Omental fat pad (tissue), 4 donors: ENCODE measurements at places on chromosomes 7 and 10. TPM values are rescaled to one million over a fixed set of nuclear protein-coding genes. Genes with fewer than 3 reads are reported as not detected.

DNA sequence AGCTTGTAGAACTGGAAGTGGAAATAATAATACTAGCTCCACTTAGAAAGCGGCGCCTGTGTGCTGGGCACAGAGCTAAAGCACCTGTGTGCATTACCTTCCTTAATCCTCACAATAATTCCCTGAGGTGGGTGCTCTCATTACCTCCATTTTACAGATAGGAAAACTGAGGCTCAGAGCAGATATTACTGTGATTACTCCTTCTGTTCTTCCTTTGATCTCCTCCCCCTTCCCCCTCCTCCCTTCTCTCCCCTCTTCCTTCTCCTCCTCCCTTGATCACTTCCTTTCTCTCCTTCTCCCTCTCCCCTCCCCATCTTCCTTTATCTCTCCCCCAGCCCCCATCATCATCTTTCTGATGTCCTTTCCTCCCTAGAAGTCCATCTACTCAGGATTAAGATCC lies 55.0 kb downstream of the C10orf105 start:
- DNase-seq: no peak

The MSMB gene
- not detected for total RNA-seq

GRCh38 chr7:115094163-115094562 lies 172.3 kb downstream of the MDFIC start:
- DNase-seq: no peak

GRCh38 chr10:113021268-113022040 lies 71.4 kb downstream of the TCF7L2 start:
- DNase-seq: no peak

The LRCH4 gene
- total RNA-seq: 51.8 TPM

DNA sequence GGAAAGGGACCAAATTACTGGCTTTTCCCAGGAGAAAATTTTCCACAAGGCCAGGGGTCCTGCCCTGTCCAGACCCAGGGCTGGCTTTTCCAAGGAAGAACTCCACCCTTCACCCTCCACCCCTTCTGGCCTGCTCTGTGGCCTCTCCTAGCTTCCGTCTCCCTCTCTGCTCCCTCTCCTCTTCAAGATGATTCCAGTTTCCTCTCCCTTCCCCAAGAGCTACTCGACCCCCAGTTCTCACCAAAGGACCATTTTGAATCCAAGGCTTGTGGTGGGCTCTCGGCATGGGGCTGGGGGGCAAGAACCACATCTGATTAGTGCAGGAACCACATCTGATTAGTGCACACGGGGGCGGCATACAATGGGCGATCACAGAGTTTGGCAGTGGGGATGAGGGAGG lies 7.7 kb downstream of the CHAT start:
- DNase-seq: no peak

GRCh38 chr7:54827734-54828133 lies 68.7 kb upstream of the SEC61G start:
- no peak for DNase-seq

DNA sequence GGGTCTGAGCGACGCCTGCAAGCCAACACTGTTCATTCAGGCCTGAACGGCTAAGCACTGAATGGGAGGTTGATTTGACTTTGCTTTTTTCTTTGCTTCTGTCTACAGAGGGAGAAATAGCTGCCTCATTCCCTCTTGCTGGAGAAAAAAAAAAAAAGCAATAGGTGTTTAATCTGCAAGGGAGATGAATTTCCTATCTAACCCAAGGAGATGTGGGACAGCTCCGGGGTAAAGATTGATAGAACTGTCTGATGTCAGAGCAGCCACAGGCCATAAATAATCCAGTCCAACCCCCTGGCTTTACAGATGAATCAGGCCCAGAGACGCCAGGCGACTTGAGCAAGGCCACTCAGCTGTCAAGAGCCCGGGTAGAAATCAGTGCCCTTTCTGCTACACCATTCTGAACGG lies 168.0 kb downstream of the ARHGAP12 start:
- no peak for DNase-seq

The KLF14 gene
- 1.0 TPM for total RNA-seq

DNA sequence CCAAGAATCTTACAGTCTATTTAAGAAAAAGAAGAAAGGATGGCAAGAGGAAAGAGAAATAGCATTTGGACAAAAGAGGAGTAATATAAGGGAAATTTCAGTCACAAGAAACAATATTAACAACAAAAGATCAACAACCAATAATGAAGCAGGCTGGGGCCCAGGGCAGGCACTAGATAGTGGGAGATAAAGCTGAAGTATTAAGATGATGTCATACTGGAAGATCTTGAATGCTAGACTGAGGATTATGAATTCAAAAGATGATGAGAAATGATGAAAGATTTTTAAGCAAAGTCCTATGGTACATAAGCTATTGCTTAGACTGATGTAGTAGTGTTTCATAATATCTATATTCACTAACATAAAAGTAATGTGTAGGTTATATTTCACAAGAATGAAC lies 51.8 kb upstream of the SPOCK2 start:
- DNase-seq: no peak

The CPEB3 gene
- 6.1 TPM for total RNA-seq

- DNase-seq: no peak
Measured at GRCh38 chr10:30798646-30799185, 169.2 kb upstream of the LYZL2 start.

GRCh38 chr7:101172854-101173751 lies 7.0 kb downstream of the NAT16 start:
- no peak for DNase-seq

- DNase-seq: no peak
Measured at GRCh38 chr10:50991456-50992355, 82.6 kb upstream of the PRKG1 start.

The CTTNBP2 gene
- total RNA-seq: 4.7 TPM

The MRPS17 gene
- total RNA-seq: 10.9 TPM

GRCh38 chr7:141076377-141076776 lies 2.5 kb downstream of the TMEM178B start:
- no peak for DNase-seq

The TRIP6 gene
- 53.8 TPM for total RNA-seq

DNA sequence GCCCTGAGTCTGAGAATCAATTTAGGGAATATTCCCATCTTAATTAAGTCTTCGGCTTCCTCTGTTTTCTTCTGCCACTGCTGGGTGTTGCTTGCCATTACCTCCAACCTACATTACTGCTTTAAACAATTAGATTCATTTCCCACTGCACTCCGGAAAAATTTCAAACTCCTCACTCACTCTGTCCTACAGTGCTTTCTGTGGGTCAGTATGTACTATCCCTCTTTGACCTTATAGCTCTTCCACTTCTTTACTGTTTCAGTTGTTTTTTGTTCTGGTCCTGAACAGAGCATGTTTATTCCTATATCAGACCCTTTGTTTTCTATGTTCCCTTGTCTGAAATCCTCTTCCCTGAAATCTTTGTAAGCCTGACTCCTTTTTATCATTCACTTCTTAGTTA lies 160.6 kb downstream of the MAGI2 start:
- no peak for DNase-seq

DNA sequence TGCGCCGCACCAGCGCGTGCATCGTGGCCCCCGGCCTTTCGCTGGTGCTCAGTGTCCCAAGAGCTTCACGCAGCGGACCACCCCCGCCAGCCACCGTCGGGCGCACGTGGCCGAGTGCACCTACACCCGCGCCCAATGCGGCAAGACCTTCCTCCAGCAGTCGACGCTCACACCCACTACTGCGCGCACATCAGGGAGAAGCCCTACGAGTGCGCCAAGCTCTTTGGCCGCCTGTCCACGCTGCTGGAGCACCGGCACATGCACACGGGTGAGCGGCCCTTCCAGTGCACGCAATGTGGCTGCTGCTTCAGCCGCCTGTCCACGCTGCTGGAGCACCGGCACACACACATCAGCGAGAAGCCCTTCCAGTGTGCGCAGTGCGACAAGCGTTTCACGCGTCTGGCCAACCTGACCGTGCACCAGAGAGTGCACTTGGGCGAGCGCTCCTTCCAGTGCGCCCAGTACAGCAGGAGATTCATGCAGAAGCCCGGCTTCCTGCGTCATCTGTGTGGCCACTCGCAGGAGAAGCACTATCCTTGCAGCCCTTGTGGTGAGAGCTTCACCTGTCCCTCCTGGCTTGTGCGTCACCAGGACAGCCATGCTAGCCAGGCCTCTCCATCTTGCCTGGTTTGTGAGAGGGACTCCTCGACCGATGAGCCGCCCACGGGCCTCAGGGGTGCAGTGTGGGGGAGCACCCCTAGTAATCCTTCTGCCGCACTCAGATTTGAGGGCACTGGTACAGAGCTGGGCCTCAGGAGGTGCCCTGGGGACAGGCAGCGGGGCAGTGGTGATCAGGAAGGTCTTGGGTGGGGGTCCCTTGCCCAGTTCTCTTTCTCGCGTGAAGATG lies 32.9 kb downstream of the ZNF783 start:
- DNase-seq: no peak

GRCh38 chr7:66771795-66772194 lies 31.3 kb downstream of the RABGEF1 start:
- DNase-seq: no peak

DNA sequence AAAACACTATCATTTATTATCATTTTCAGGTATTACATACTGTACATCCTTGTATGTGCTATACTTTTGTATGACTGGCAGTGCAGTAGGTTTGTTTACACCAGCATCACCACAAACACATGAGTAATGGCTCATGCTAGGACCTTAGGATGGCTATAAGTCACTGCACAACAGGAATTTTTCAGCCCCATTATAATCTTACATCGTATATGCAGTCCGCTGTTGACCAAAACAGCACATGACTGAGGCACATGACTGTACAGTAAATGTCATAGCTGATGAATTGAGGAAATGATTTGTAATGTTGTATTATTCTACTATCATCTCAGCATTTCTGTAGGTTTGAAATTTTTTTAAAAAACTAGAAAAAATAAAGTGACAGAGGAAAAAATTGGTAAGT lies 38.6 kb downstream of the BPGM start:
- no peak for DNase-seq

DNA sequence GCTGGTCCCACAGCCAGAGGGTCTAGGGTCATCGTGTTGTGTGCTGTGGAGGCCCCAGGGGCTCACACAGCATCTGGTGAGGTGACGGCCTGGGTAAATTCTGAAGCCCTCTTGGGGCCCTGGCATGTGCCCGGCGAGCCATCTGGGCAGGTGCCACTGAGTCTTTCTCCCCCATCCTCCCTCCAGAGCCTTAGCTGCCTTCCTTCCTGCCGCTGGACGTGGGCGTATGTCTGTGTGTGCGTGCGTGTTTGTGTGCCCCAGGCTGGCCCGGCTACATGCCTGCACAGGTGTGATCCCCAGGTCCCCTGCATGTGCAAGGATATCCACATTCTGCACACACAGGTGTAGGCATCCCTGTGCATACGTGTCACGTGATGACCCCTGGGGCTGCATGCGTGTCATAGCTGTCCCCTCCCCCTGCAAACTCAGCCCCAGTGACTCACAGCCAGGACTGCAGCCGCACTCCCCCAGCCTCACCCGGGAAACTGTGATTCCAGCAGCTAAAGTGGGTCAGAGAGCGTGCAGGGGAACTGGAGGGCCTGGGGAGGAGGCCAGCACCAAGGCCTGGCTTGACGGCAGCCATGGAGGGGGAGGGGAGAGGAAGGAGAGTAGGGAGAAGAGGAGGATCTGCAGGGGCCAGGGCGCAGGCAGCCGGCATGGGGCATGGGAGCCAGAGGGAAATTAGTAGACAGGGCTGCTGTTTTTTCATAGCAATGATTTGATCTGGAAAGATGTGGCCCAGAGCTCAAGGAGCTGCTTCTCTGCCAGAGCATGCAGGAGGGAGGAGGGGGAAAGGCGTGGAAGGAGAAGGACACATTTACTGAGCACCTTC lies 46.4 kb downstream of the ELFN1 start:
- no peak for DNase-seq

DNA sequence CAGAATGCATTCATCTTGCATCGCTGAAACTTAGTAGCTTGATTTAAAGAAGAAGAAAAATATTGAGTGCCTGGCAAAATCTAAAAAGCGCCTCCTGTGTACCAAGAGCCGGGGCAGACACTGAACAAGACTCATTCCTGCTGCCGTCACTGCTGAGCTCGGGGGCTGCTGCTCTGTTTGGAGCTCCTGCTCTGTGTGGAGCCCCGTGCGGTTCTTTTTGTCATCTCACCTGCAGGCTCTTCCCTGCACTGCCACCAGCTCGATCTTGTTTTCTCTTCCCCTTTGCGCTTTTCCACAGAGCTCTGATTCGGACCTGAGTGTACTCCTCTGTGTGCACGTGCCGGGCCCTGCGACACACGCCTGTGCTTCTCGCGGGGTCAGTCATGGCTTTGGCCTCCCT lies 462.1 kb upstream of the DPP6 start:
- DNase-seq: no peak

- DNase-seq: no peak
Measured at GRCh38 chr7:25850216-25850615, 301.8 kb upstream of the NFE2L3 start.

- DNase-seq: no peak
Measured at GRCh38 chr7:118352867-118353453, 128.5 kb downstream of the ANKRD7 start.

DNA sequence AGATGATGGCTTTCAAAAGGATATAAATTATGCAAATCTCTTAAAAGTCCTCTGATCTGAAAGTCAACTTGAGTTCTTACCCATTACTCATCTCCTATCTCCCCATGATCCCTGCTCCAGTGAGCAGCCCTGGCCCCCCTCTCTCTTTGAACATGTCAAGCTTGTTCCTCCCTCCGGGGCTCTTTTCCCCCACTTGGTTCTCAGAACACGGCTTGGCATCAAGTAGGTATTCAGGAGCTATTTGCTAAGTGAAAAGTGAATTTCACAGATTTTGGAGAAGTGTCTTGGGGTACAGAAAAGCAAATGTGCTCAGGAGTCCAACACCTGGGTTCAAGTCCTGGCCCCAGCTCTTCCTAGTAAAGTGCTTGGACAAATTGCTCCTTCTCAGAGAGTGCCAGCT lies 98.3 kb upstream of the CTBP2 start:
- no peak for DNase-seq

GRCh38 chr10:111872591-111872990 lies 311.0 kb downstream of the GPAM start:
- DNase-seq: no peak

DNA sequence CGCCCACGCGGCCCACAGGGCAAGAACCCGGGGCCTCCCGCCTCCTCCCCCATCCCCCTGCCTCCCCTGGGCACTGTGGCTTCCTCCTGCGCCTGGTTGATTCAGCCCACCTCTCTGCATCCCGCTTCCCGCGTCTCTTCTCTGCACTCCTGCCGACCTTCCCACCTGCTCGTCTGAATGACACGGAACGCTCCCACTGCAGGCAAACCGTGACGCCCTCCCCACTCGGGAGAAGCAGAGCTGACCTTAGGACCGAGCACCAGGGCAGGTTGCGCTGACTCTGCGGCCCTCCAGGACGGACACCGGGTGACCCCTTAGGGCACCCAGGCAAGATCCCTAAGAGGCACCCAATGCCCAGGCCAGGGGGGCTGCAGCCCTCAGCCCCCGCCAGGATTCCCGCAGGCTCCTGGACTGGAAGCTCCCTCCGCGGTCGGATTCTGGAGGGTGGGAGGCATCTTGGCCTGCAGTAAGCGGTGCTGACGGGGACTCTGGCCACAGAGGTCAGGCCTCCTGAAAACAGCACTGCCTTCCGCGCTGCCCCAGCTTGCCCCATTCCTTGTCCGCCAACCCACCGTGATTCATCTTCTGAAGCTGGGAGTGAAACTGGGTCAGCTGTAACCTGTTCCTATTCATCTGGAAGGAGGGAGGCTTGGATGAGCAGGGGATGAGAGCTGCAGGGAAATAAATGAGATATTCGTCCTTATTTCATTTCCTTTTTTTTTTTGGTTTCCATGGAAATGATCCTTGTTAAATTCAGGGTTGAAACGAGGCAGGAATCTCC lies 990 bp downstream of the CALML3 start:
- DNase-seq: no peak

- no peak for DNase-seq
Measured at GRCh38 chr10:77862595-77862994, 64.0 kb downstream of the DLG5 start.

GRCh38 chr7:115216652-115217051 lies 294.8 kb downstream of the MDFIC start:
- no peak for DNase-seq

The TMEM225B gene
- 1.8 TPM for total RNA-seq
